ENCODE measurements at places on chromosomes 12 and 14.

- no peak for DNase-seq
Observed at GRCh38 chr12:55708695-55709233, 1.1 kb upstream of the ITGA7 start.

GRCh38 chr12:111993292-111994150 is 19.4 kb downstream of the TMEM116 start:
- DNase-seq, result no peak

- DNase-seq, result no peak
Observed at GRCh38 chr12:131615326-131616042, 95.4 kb upstream of the SFSWAP start.

- DNase-seq, result peak; percentile 15
Observed at GRCh38 chr12:31897781-31898503, 61.3 kb upstream of the RESF1 start.

GRCh38 chr12:19150273-19150900 is 20.9 kb downstream of the PLEKHA5 start:
- no peak for DNase-seq

DNA sequence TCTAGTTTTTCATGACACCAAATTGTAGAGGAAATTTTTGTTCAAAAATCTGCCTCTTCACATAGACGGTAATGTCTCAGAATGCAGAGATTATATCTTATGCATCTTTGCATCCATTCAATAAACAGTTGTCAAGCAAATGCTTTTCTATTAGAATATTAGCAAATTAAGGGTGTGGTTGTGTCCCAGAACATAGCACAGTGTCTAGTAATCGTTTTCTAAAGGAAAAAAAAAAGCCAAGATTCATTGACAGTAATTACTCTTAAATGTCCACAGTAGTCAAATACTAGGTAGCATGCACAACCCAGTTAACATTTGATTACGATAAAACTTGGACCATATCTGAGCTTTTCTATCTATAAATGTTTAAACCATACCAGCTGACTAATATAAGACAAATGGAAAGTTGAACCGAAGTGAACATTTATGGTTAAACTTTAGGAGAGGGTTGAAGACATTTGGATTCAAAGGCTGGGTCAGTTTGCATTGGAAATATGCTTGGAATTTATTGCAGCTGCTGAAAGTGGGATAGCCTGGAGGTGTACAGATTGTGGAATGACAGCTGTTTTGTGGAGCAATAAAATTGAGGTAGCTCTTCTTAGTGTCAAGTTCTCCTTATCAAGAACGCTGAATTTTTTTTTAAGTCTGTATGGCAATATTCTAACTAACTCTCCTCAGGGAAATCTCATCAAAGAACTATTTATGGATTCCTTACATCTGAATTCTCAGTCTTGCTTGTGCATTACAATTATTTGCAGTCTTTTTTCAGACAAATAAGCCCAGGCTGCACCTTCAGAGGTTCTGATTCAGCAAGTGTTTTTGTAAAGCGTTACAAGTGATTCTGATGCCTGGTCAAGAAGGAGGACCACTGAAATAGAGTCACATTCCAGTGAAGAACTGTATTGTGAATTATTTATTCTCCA is 66.7 kb upstream of the ATP2B1 start:
- DNase-seq, result no peak

GRCh38 chr12:74539261-74539660 is 1.6 kb downstream of the ATXN7L3B start:
- DNase-seq, result peak; percentile 3

DNA sequence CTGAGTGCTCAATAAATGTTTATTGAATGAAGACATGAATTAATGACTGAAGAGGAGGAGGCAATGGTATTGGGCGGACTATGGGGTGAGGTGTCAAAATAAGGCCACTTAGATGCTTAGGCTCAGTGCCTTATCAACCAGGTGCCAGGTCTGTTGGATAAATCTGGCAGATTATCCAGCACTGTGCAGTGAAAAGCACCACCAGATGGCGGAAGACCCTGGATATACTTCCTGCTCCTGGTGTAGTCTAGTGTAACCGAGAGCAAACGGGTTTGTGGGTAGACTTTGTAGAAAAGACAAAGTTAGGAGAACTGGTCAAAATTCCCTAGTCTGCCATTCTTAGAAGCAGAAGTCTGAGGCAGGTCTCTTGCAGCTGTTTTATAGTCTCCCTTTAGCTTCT is 306.3 kb downstream of the ATP23 start:
- DNase-seq, result no peak

DNA sequence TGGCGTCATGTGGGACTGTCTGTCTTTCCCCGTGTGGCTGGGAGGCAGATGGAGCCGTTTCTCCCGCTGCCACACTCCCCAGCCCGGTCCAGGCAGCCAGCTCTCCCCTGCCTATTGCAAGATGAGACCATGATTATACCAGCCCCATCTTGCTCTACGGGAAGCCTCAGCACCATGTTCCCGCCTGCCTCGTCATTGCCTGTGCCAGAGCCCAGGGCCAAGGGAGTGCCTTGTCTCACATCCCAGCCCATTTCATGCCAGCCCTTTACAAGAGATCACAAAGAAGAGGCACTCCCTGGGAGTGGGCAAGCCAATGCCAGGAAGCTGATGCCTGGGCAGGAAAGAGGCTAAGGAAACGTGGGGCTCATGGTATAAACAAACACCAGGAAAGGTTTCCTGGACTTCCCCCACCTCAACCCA is 23.9 kb downstream of the GPR68 start:
- no peak for DNase-seq

GRCh38 chr12:52508211-52508610 is 12.0 kb downstream of the KRT5 start:
- DNase-seq, result no peak

DNA sequence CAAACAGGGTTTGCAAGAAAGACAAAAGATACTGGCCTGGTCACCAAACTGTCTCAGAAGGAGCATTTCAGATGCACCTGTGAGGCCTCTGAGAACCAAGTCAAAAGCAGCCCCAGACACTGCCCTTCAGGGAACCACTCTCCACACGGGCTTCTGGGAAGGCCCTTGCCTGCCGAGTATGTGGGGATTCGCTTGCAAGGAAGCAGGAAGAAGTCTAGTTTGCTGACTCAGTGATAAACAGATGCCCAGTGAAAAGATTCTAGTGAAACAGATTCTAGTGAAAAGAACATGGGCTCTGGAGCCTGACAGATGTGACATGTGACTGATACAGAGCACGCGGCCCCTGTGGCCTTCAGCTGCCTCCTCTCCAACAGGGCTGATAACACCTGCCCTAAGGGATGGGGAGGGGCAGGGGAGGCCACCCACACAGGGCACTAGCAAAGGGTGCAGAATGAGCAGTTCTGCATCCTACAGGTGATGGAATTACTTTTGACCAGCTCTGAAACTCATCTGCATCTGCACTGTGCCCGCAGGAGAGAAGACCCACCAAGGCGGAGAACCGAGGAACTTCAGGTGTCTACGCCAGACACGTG is 19.1 kb downstream of the AMN start:
- no peak for DNase-seq

DNA sequence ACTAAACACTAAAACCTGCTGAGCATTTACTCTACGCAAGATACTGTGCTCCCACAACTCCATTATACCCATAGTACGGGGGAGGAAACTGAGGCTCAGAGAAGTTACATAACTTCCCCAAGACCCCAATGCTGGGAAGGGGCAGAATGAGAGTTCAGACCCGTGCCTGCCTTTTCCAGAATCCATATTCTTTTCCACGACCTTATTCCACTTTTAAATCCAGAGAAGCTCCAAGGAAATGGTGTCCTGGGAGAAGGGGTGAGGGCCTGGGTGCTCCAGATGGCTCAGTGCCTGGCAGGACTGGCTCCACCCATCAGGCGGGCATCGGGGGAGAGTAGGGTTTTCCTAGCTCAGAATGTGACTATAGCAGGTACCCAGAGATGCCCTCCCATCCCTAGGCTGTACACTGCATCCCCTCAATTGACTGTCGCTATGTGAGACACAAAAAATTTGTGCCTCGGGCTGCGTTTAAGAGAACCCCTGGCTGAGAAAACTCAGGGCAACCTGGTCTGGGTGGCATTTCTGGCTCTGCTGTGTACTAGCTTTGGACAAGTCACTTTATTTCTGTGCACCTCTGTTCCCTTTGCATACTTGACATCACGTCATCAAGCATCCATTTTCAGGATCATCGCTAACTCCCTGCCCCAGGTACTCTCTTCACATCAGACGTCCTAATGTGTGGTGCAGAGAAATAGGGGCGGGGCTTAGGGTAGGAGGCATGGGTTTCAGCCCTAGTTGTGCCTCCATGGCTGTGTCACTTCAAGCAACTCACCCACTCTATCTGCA is 11.6 kb upstream of the IQSEC3 start:
- no peak for DNase-seq

DNA sequence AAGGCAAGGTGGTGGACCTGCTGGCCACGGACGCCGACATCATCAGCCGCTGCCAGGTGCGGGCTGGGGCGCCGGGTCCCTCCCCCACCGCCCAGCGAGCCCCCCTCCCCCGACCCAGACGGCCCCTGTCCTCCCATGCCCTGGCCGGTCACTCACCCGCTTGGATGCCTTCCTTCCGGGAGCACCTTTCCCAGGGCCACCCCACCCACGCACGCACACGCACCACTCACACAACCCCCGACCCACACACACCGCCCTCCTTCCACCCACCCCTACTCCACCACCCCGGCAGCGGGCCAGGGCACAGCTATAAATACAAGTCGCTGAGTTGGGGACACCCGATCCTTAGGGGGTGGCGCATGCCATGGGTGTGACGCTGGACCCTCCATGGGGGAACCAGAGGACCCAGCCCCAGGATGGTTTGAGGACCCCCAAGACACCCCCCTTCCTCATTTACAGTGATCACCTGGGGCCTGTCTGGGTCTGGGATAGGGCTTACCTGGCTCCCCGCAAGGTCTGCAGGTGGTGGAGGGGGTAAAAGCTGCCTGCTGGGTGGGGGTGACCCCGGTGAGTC is 465 bp downstream of the ADSS1 start:
- DNase-seq, result peak; percentile 84

DNA sequence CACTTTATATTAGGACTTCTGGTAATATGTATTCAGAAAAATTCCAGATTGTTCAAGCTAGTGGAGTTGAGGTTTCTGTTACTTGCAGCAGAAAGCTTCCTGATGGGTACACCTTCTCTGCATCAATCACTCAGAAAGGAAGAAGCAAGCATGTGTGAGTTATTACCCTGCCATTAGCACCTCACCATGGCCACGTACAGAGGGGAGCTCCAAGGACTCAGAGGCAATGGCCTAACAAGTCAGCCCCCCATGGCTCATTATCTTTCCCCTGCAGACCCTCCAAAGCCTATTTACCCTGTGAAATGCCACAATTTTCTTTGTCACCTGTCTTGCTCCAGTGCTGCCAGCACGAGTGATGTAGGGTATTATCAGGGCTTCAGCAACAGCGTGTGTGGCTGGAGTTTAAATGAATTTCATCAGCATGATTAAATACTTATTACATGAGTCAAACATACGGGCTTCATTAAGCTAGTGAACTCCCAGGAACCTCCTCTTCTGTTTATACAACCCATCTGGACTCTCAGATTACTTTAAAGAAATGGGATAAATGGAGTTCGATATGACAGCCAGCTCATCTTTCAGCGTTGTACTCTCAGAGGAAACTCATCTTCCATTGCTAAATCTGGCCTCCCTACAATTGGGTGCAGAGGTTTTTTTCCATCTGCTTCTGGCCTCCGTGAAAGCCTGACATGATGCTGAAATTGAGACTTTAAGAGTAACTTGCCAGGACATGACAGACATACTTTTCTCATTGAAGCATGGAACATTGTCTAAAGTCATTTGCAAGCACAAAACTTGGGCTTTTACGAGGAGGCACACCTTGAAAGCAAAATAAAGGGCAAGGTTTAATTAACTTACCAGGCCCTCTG is 135.9 kb downstream of the TMEM30B start:
- DNase-seq, result peak; percentile 53

DNA sequence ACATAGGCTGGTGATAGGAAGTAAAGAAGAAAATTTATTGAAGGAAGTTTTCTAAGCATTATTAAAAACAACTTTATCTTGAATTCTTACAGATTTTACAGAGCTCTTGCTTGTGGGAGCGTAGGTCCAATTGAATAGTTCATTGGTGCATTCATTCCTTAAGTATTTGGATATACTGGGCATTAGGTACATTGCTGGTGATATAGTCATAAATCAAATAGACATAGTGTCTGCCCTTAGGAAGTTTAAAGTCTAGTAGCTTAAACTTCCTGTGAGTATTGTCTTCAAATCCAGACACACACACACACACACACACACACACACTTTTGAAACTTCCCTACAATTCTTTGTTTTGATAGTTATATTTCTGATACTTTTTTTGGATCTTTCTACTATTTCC is 226.7 kb downstream of the FUT8 start:
- no peak for DNase-seq

GRCh38 chr12:18148961-18149360 is 59.0 kb upstream of the RERGL start:
- DNase-seq, result no peak

DNA sequence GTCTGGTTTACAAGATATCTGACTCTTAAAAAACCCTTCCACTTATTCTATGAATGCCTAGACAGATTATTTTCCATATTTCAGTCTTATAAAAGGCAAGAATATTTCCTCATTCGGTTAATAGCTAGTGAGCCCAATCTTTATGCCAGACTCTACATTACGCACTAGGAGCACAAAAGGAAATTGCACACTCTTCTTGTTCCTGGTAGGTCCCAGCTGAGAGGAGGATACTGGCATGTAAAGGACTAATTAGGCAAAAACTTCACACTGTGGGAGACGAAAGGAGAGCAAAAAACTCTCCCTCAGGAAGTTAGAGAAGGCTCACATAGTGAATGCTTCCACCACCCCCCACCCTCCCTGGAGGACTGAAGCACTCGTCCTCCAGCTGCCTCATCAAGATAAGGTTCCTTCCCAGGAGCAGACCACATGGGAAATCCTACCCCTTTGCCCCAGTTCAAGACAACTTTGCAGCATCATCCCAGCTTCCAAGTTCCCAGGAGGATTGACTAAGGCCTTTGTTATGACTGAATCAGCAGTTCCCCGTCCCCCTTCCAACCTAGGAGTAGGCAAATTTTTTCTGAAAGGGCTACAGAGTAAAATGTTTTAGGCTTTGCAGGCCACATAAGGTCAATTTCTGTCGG is 14.5 kb downstream of the CAPZA3 start:
- DNase-seq, result no peak

GRCh38 chr12:68587448-68587873 is 23.2 kb upstream of the RAP1B start:
- no peak for DNase-seq

- no peak for DNase-seq
Observed at GRCh38 chr12:75995691-75996090, 35.9 kb downstream of the PHLDA1 start.
